ENCODE measurements at places on chromosomes 5 and 9.

DNA sequence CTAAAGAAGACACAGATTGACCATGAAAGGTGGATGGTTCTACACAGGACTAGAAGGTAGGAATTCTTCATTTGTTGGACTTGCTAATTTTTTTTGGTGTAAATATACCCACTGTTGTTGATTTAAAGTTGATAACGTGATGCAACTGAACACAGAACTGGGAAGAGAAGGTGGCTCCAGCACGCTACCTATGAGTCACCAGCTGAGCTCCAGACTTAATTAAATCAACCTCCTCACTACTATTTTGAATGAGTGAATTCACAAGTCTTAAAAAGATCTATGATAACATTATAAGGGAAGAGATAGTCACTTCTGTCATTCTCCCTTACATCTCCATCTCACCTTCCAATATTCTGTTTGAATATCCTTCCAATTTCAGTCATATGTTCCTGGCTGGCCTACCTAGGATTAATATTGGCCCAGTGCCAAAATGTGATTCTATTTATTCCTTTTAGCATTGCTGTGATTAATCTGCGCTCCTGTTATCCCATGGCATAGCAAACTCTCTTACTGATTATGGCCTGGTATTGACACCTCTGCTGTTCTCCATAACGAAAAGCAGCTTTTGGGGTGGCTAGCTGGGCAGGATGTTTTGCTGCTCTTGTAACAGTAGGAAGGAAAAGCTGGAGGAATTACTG lies 135.9 kb upstream of the CCDC152 start:
- no peak for DNase-seq

GRCh38 chr5:66851306-66851705 lies 255.1 kb downstream of the MAST4 start:
- no peak for DNase-seq

- no peak for DNase-seq
Measured at GRCh38 chr5:121315786-121316185, 535.9 kb upstream of the FTMT start.

GRCh38 chr9:15935661-15936305 lies 382.9 kb downstream of the CCDC171 start:
- DNase-seq, result no peak

DNA sequence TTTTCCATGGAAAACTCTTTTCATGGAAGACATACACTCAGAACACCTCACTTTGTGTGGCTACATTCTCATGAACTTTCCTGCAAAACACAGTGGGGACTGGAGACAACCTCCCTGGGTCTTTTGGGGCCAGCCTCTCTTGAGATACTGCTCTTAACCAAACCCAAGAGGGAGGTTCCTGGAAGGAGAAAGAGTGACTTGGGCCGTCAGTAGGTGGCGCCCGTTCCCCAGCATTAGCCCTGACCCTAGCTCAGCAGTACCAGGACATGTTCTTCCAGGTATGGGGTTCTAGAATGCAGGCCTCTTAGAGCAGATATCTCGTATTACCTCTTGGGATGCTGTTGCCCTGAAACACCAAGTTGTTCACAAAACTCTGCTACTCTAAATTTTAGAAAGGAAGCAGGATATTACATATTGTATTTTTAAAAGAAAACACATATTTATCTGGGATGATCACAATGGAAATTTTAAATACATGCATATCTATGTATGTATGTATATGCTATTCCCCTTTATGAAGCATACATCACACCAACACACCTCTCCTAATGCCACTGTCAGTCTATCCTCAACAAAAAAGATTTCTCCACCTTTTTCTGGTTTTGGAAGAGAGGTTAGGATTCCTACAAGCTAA lies 15.8 kb upstream of the GLIS3 start:
- DNase-seq, result peak; percentile 86

- DNase-seq, result no peak
Measured at GRCh38 chr9:80866121-80866520, 823.2 kb downstream of the TLE1 start.

GRCh38 chr5:3313569-3313968 lies 282.1 kb upstream of the IRX1 start:
- no peak for DNase-seq

- peak; percentile 72 for DNase-seq
Measured at GRCh38 chr9:106482733-106483132, 380.2 kb upstream of the ZNF462 start.

DNA sequence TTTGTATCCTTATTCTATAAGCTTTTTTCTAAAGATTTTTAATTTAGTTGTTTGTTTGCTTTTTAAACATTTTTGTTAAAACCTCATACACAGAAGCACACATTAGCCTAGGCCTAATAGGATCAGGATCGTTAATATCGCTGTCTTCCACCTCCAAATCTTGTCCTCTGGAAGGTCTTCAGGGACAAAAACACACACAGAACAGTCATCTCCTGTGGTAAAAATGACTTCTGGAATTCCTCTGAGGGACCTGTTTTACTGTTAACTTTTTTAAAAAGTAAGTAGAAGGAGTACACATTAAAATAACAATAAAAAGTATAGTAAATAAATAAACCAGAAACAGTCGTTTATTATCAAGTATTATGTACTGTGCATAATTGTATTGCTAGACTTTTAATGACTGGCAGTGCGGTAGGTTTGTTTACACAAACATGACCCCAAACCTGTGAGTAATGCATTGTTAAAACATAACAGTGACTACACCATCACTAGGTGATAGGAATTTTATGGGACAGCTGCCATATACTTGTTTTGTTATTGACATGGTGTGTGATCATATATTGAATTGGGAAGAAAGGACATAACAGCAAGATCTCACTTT lies 109.6 kb downstream of the ZCCHC7 start:
- no peak for DNase-seq

GRCh38 chr5:180194410-180195345 lies 14.3 kb downstream of the RASGEF1C start:
- DNase-seq, result no peak

- DNase-seq, result no peak
Measured at GRCh38 chr9:122180633-122181032, 20.9 kb downstream of the MORN5 start.

DNA sequence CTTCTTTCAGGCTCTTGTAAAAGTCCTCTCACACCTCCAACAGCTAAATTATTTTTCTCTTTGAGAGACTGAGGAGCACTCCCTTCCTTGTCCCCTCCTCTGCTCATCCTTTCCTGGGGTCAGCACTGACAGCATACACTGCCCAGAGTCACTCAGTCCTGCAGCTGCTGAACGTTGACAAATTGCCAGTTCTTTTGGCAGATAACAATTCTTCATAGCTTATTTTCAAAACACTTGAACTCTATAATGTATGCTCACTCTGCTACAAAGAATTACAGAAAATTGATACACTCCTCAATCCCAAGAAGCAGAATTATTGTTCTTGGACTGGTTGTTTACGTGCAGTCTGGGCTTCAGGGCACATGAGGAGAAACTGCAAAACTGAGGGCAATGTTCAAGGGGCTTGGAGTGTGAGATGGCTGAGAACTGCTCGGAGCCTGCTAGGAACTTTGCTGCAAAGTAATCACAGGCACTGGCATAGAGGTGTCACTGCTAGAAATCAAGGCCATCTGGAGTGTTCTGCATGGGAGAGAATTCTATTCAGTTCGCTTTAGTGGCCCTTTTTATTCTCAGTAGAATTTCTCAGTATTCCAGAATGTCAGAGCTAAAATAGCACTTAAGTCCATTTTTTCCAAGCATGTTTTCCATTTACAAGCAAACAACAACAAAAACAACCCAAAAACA lies 96.4 kb upstream of the SPOCK1 start:
- DNase-seq, result no peak

DNA sequence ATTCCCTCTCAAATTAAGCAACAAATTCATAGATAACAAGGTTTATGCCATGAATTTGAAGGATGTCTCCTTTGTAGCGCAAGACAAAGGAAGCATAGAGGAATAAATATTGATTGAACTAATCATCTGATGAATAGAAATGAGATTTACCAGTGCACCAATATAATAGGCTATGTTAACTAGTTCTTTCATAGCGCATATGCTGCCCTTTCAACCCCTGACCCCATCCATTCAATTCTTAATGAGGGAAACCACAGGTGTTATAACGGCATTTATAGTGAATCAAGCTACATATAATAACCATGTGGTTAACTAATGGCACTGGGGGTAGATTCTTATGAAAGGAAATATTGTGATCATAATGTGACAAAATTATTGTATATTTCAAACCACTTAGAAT lies 6.5 kb downstream of the RORB start:
- no peak for DNase-seq

DNA sequence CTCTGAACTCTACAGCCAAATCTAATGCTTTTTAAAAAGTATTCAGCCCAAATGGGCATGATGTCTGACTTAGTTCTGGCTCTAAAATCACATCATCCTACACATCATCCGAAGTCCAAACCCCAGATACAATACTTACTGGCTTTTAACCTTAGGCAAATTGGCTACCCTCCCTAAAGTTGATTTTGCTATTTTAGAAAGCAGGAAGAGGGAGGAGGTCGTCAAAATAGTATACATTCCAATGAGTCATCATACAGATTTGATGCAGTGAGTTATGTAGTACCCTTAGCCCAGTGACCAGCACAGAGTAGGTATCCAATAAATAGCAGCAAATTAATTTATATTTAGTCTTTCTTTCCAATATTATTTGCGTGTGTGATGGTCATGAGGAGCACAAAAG lies 582.0 kb upstream of the TUSC1 start:
- DNase-seq, result no peak

GRCh38 chr5:141506381-141507155 lies 17.7 kb downstream of the PCDHGC5 start:
- no peak for DNase-seq

DNA sequence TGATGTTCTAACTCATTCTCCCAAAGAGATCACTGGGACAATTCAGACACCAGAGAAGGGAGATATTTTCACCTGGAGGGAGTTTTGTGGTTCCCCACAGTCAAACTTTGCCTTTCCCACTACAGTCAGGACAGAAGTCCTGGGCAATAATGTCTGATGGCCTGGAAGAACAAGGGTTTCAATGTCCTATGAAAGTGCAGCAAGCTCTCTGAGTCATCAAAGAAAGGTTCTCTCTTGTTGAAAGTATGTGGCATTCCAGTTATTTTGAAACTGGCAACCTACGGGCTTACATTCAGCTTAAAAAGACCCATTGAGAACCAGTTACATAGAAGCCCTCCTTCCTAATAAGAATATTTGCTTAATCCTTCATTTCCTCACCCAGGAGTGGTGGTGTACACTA lies 103.9 kb downstream of the INSYN2B start:
- DNase-seq, result no peak

DNA sequence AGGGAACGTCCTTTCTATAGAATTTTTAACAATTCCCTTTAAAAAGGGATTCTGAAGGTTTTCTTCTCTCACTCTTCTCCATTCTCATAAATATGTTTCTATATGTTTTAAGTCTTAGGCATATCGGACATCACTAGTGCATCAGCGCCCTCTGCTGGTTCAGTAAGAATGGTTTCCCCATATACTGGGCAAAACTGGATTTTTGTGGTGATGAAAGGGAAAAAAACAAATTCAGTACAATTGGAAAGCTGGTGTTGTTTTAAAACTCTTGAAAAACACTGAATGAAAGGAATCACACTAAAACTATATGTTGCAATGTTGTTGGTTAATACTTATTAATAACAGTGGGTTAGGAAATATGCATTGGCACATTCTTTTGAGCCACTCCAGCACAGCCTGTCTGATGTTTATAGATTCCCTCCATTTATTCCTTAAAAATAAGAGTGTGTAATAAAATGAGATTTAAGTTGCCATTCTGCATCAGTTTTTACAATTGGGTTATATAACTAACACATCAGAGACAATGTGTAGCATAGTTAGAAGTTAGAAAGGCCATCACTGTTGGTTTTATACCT lies 15.8 kb downstream of the CWC27 start:
- peak; percentile 89 for DNase-seq

GRCh38 chr9:98997604-98998003 lies 53.9 kb downstream of the COL15A1 start:
- no peak for DNase-seq

GRCh38 chr5:20359377-20359776 lies 371.4 kb upstream of the CDH18 start:
- DNase-seq, result no peak

GRCh38 chr9:95213117-95213516 lies 104.4 kb downstream of the FANCC start:
- no peak for DNase-seq

GRCh38 chr5:111820072-111820471 lies 63.1 kb upstream of the NREP start:
- peak; percentile 9 for DNase-seq

DNA sequence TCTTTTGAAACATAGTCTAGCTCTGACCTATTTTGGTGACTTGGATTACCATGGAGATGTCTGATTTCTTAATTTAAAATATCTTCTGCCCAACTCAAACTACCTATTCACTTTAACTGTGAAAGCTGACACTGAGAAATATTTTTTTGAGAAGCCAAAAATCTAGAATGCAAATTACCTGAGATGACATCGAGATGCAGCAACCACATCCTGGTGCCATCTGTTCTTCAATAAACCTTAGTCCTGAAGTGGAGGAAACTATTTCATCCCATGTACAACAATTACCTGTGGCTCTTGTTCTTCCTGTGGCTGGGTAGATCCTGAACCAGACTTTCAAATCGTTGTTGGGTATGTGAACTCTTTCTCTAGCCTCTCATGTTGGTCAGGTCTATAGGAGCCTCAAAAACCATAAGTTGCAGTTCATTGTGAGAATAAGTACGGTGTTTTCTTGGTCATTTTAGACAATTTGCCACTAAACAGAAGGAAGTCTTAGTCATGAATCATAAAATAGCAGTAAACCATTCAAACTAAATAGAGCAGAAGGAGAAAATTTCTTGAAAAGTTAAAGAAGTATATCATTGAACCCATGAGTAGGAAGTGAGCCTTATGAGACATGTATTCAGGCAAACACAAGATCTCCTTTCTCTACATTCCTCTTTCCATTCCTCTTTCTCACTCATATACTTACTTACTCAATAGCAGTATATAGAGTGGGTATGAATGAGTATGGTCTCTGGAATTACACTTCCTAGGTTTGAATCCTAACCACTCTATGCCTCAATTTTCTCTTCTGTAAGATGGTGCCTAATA lies 176.0 kb downstream of the HMHB1 start:
- no peak for DNase-seq

DNA sequence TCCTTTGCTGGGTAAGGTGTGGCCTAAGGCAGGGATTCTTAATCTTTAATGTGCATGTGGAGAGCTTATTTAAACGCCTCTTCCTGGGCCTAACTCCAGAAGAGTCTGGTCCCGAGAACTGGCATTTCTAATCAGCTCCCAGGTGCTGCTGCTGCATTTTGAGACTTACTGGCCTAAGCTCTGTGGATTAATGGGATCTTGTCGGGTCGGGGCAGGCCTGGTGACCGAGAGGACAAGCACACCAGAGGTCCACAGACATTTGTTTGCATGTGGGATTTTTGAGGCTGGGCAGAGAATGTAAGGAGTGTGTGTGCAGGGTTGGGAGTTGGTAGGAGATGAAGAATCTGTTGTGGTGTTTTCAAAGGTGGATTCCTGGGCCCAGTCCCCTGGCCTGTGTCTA lies 95.0 kb upstream of the DAP start:
- no peak for DNase-seq

Data from hematopoietic multipotent progenitor cell (in vitro differentiated cells).